ENCODE measurements at places on chromosomes 7 and 10. TPM values are rescaled to one million over a fixed set of nuclear protein-coding genes. Genes with fewer than 3 reads are reported as not detected.

DNA sequence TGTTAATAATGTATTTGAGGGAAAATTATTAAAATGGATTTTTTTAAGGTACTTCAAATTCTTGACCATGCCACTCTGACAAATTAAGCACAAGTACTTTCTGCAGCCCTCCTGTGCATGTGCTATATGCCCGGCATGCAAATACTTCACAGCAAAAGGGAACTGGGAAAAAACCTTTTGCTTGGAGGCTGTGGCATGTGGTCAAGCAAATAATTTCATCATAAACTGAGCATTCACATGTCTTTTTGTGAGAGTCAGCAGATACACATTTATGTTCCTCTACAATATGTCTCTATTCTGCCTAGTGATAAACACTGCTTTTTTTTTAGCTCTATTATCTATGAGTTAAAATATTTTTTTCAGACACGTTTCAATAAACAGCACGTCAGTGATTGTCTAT lies 53.7 kb upstream of the SEMA3A start:
- no peak for DNase-seq

DNA sequence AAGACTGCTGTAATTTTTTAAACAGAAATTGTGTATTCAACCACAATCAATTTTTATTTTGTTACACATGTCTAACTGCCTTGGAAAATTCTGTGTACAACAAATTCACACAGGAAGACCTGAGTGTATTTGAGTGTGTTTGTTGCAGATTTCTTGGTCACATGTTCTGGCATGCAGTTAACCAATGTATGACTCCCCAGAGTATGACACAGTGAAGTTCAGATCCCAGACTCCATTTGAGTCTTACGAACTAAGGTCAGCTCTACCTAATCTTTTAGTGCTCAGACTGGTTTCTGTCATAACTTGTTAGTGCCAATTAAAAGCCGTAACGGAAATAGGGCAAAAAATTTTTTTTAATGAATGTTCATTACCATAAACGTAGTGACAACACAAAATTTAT lies 5.8 kb downstream of the GNAI1 start:
- no peak for DNase-seq

DNA sequence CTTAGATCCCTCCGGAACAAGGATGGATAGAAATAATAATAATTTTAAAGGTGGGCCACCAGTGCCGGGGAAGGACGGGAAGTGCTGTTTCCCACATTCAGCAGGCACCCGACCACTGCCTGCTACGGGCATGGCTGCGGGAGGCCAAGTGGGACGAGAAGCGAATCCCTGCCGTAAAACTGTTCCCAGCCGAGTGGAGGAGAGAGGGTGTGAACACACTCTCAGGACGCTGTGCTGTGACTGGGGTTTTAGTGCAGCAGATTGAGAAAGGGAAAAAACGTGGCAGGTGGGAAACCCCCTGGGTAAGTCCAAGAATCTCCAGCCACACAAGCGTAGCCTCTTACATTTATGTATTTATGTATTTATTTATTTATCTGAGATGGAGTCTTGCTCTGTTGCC lies 158.8 kb downstream of the DNAJB6 start:
- DNase-seq: no peak

- DNase-seq: peak; percentile 22
Measured at GRCh38 chr7:108358553-108358952, 97.7 kb downstream of the NRCAM start.

HTR5A gene
- 0.99 TPM for total RNA-seq

GSTO2 gene
- total RNA-seq: 4.4 TPM

DNA sequence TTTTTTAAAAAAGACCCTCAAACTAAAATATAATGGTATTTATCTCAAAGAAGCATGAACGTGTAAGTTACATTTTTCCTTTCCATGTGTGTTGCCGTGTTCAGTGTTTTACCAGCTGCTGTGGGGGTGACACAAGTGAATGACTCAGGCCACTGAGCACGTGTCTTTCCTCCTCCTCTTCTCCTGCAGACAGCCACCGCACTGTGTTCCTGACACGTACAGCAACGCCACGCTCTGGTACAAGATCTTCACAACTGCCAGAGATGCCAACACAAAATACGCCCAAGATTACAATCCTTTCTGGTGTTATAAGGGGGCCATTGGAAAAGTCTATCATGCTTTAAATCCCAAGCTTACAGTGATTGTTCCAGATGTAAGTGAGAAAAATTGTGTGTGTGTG lies 29.7 kb downstream of the TMEM248 start:
- DNase-seq: no peak

DNA sequence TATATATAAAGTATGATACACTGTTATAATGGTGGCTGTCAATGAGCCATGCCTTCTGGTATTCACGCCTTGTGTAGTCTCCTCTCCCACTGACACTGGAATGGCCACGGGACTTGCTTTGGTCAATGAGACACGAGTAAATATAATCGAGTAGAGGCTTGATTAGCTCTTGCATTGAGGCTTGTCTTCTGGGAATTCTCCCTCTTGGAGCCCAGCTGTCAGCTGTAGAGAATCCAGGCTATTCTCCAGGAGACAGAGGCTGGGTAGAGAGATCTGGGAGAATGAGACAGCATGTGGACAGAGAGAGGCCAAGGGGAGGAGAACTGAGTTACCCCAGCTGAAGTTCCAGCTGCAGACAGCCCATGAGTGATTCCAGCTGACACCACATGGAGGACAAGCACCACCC lies 25.2 kb upstream of the PLCE1 start:
- DNase-seq: no peak

- DNase-seq: no peak
Measured at GRCh38 chr10:33901166-33901565, 566.7 kb upstream of the NRP1 start.

DNA sequence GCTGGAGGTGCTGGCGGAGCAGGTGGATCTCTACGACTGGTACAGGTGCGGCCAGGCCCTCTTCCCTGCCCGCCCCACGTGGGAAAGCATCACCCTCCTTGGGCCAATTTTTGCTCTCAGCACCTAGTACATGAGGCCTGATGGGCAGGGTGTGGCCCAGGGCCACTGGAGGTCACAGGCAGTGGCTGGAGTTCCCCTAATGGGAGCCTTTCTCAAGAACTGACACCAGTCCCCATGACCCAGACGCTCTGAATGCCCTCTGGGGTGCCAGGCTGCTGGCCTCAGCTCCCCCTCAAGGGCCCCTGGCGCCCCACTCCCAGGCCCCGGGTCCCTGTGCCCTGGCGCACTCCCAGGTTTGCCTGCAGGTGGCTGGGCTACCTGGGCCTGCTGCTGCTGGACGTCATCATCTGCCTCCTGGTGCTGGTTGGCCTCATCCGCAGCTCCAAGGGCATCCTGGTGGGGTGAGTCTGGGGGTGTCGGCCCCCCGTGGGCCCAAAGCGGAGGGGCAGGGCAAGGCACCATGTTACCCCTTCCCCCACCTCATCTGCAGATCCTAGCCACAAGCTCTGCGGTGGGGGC lies 15.9 kb downstream of the TTYH3 start:
- DNase-seq: no peak

DNA sequence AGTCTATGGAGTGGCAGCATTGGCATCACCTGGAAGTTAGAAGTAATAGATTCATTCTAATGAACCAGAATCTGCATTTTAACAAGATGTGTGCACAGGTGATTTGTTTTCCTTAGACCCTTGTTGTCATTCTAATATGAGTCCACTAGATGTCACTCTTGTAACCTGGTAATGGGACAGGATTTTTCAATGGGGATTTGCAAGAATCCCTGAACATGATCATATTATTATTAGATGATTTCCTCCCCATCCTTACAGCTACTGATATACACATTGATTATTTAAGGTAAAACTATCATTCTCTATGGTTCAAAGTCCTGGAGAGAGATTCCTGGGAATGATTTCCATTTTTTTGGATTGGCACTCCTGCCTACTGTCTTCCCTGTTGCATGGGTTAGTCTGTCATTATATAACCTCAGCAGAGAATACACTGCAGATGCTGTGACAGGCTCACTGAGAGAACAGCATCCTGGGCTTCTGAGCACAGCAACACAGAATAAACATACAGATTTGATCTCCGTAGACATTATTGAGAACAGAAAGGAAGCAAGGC lies 194.9 kb downstream of the SUGCT start:
- peak; percentile 80 for DNase-seq

DNA sequence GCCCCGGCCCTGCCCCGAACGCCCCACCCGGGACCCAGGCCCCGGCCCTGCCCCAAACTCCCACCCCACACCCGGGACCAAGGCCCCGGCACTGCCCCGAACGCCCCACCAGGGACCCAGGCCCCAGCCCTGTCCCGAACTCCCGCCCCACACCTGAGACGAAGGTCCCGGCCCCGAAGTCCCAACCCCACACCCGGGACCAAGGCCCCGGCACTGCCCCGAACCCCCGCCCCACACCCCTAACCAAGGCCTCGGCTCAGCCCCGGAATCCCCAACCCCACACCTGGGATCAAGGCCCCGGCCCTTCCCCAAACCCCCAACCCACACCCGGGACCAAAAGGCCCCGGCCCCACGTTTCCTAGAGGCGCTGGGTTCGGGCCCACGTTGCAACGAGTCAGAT lies 1.1 kb upstream of the LARP4B start:
- DNase-seq: no peak

- no peak for DNase-seq
Measured at GRCh38 chr10:58373442-58373827, 11.8 kb upstream of the TFAM start.

AKR1C2 gene
- total RNA-seq: 27.5 TPM

DNA sequence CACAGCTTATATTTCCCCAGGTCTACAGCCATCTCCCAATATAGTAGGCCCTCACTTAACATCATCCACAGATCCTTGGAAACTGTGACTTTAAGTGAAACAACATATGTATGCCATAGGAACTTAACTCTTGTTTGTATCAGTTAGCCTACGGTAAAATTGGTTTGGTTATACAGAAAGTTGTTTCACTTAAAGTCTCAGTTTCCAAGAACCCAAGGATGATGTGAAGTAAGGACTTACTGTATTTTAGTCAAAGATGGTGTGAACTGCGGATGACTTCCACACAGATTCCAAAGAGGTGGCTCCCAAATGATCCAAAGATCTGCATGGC lies 56.4 kb upstream of the MRLN start:
- DNase-seq: no peak
